ENCODE measurements at places on chromosomes 2 and 18.

- no peak for DNase-seq
These were observed 413.7 kb upstream of the FAM98A start for GRCh38 chr2:34012715-34013302.

DNA sequence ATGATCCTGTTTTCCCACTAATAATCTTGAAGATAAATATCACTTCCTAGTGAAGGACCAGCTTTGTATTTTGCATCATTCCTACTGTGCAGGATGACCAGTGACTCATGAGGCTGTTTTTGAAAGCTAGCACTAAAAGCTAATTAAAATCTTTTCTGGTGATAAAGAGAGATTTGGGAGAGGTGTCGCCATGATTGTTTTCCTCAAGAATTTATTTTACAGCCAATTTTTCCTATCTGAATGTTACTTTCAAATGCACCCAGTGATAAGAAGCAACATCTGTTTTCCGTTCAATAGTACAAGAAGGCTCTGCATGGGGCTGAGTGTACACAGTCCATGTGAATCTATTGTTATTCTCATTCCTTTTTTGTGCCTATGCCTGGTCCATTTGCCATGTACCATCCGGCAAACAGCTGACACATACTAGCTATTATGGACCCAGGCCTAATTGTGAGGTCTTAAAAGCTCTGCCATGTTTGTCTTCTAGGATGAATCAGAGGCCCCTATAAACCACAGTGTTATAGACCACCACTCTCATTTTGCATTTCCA lies 28.4 kb downstream of the MEIS1 start:
- DNase-seq, result no peak

GRCh38 chr2:100891906-100892642 lies 72.1 kb downstream of the NPAS2 start:
- no peak for DNase-seq

DNA sequence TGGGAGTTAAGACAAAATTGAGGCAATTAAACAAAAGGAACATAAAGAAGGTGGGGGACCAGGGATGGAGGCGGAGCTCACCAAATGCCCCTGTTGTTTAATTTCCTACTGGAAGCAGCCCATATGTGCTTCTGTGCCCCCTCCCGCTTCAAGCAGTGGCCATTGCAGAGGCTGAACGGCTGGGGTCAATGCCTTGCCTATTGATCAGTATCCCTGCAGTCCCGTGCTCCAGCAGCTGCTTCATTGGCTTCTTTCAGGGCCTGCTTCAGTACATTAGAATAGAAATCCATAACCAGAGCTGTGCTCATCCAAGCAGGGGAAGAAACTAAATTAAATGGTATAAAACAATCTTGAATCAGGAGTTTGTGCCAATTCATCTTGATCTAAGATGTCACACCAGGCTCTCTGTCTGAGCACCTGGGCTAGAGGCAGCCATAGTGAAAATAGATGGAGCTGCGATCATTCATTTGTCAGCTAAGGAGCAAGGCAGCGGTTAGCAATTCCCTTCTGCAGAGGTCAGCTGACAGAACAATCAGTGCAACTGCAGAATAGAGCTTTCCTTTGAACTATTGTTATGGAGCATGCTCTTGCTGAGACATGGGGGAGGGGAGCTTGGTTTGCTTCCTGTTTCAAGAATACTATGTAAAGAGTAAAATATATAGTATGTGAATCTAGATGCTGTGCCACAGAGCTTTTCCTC lies 222.4 kb downstream of the WDR7 start:
- no peak for DNase-seq
